ENCODE measurements at places on chromosomes 4 and X.

DNA sequence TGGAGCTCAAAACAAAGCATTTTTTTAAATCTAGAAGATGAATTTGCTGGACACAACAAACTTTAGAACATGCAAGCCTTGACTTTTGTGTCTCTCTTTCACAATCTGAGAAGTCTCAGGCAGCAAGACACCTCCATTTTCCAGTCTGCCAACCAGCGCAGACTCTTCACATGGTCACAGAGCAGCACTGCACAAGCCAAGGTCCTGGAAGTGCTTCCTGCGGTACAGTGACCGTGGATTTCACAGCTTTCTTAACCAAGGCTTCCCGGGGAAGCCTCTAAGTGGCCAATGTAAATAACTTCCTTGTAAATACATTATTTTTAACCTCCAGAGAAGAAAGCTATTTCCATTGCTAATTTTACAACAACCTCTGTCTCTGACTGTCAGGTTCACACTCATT, 31.2 kb downstream of the ZNF827 start:
- DNase-seq = no peak

DNA sequence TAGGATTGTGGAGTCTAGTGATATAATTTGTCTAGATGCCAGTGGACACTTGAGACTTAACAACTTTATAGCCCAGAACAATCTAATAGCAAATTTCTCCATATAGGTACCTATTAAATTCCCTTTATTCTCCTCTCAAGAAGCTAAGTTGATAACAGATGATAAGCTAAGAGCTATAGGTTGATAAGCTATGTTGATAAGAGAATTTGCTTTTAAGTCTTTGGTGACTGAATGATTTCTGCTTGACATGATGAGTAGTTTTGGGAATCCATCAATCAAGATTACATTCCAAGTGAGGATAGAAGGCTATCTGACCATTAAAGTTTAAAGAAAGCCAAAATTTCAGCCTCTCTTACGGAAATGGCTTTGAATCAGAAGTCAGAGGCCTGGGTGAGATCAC, 131.6 kb downstream of the EMCN start:
- no peak for DNase-seq

DNA sequence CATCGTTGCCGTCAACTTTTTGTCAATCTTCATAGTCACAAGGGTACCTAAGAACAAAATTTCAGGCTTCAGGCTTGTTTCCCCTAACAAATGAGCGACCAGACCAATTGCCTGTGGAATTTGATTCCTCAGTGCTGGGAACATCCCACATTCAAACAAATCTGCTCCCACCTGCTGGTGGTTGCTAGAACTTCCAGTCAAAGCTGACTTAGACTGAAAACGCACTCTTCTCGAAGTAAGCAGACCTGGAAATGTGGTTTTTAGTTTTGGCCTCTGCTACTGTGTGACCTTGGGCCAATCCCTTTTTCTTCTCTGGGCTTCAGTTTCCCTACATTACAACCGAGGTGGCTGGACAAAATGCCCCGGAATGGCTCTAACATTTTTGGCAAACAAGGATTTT, 1.8 kb upstream of the GABRQ start:
- no peak for DNase-seq

- DNase-seq = no peak
Observed at GRCh38 chr4:87387237-87387636, 3.8 kb downstream of the HSD17B11 start.

DNA sequence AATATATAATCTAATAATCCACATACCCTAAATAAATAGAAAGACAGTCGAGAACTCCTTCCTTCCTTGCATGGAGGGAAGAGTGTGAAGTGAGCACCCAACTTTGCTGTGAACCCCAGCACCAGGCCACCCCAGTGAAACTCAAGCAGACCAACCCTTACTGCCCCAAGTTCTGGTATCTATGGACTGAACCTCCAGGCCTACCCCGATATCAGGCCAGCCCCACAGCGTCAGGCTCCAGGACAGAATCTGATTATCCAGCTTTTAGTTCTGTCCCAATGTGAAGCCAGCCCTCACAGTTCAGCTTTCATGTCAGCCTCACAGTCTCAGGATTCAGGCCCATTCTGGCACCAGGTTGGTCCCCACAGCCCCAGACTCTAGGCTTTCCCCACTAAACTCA, 1617.2 kb upstream of the AGA start:
- no peak for DNase-seq

GRCh38 chr4:2935762-2936743, 27.2 kb downstream of the NOP14 start:
- no peak for DNase-seq

- DNase-seq = no peak
Observed at GRCh38 chr4:48698029-48698971, 81.8 kb downstream of the FRYL start.

DNA sequence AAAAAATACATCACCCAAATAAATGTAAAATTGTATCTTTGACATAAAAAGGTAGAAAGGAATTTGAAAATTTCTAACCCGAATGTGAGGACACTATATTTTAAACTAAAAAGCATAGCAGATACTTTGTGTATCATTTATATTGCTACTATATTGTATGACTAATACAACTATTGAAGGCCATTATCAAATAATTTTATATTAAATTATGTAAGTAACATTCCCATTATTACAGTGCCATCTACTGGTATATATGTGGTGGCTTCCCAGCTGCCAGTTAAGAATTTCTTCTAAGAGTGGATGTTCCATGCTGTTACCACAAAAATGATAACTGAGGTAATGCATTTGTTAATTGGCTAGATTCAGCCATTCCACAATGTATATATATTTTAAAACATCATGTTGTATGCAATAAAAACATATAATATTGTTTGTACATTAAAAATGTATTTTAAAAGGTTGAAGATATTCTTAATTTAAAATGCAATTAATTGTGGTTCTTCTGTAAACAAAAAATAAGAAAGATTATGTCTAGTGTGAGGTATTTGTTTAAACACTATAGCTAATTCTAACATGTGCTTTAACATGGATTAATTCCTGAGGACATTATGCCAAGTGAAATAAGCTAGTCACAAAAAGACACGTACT, 65.3 kb downstream of the EGF start:
- DNase-seq = no peak

DNA sequence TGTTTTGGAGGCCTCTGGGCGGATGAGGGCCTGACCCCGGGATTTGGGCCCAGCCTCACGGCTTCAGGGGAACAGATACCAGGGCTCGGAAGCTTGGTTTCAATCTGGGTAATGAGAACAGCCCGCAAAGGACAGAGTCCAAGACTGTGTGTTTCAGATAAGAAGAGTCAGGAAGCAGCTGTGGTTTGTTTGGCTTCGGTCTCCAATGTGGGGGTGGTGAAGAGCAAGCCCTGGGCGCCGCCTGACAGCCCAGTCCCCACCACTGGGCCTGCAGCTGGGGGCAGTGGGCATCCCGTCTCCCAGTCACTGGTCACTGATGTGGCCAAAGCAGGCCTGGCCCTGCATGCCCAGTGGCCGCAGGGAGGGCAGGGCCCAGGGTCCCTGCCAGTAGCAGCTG, 9.1 kb downstream of the WFS1 start:
- no peak for DNase-seq

GRCh38 chrX:133171962-133172708, 46.0 kb downstream of the TFDP3 start:
- DNase-seq = no peak

DNA sequence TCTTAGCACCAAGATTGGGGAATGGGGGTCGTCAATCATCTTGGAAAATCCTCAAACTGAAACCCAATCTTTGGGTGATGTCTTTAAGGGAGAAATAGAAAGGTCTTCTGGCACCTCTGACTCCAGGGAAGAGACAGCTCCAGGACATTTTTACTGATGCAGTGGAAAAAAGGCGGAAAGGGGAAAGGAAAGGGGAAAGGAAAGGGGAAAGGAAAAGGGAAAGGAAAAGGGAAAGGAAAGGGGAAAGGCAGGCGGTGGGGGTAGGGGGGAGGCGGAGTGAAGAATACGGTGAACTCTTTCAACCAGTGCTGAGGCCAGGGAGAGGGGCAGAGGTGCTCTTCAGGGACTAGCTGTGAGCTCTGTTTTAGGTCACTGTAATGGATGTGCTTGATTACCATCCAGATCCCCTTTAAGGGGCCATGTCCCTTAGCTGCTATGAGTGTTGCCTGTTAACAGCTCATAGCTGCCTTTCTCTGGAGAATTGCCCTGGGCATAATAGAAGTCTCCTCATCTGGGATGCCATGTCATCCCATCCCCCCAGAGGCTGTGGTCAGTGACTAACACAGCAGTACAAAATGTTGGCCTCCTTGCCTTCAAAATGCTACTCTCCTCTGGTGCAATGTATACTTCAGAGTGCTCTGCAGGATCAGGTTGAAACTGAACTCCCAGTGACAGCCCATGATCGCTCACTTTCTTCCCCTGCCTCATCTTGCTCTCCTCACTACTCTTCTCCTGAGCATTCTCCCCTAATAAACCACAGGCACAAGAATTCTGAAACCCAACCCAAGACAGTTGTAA, 92.4 kb upstream of the AP1S2 start:
- no peak for DNase-seq

DNA sequence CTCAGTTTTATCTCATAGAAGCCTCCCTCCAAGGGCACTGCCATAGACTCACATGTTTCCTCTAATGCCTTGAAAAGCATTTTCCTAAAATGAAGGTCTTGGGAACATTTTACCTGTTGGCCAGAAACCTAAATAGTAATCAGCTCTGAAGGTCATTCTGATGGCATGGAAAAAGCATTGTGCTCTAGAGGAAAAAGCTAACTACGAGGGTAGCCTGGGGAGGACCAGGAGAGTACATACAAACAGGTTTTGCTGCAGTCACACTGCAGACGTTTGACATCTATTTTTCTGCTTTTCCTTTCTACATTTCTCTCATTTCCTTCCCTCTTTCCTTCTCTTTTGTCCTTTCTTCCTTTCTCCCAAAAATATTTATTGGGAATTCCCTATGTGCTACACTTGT, 103.3 kb upstream of the SORBS2 start:
- no peak for DNase-seq

GRCh38 chr4:132383571-132384199, 765.4 kb upstream of the PCDH10 start:
- DNase-seq = no peak

- DNase-seq = no peak
Observed at GRCh38 chr4:119025916-119026661, 109.5 kb upstream of the MYOZ2 start.

DNA sequence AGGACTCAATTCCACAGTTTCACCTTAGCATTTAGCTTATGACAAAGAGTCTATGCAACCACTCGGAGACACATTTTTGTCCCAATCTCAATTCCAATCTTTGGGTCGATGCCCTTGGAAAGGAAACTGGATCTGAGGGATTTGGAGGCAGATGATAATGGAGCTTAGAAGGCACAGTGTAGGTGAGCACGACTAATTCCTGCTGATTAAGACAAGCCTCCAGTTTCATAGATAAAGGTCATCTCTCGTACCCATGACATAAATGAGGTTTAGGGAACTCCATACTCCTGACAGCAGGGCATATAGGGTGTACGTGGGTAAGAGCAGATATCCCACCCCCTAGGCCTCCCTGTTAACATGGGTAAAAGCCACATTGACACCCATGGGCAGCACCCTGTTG, 24.4 kb upstream of the ZNF718 start:
- DNase-seq = no peak

- DNase-seq = no peak
Observed at GRCh38 chrX:134604701-134605311, 53.5 kb downstream of the PLAC1 start.

- DNase-seq = no peak
Observed at GRCh38 chrX:149039057-149039456, 466.0 kb downstream of the IDS start.
